SIG-M5 (cell line): ENCODE measurements at places on chromosomes 2 and 18.

GRCh38 chr18:34915046-34915445 is 126.2 kb upstream of the MAPRE2 start:
- no peak for DNase-seq

DNA sequence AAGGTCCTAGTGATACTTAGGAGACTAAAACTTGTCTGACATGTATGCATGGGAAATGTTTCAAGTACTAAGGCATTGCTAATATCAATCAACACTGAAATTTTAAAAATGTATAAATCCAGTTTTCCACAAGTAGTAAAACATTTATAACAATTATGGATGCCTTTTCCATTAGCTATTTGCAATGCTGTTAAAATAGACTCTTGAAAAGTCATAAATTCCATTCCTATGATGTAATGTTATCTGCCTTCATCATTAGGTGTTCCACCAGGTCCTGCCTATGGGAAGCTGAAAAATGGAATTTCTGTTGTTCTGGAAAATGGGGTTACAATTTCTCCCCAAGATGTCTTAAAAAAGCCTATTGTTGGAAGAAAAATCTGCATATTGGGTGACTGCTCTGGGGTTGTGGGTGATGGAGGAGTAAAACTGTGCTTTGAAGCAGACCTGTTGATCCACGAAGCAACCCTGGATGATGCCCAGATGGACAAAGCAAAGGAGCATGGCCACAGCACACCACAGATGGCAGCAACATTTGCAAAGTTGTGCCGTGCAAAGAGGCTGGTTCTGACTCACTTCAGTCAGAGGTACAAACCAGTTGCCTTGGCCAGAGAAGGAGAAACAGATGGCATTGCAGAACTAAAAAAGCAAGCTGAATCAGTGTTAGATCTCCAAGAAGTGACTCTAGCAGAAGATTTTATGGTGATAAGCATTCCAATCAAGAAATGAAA is 18.7 kb downstream of the ELAC1 start:
- no peak for DNase-seq

DNA sequence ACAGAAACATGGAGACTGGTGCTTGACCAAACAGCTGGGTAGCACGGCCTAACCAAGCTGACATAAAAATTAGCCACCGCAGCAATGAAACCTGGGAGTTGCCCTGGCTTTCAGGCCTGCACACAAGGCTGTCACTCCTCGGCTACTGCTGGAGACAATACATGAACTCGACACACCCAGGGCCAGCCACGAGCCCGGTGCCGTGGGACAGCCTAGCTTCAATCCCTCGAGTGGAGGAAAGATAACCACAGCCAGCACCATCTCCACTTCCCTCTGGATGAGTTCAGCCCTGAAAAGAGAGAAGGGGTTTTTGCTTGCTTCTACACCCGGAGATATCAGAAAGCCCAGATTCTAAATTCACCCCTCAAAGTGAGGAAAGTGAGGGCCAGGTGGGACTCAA is 78.0 kb downstream of the BCL2L11 start:
- no peak for DNase-seq

GRCh38 chr2:178277741-178278197 is 83.5 kb downstream of the OSBPL6 start:
- no peak for DNase-seq

DNA sequence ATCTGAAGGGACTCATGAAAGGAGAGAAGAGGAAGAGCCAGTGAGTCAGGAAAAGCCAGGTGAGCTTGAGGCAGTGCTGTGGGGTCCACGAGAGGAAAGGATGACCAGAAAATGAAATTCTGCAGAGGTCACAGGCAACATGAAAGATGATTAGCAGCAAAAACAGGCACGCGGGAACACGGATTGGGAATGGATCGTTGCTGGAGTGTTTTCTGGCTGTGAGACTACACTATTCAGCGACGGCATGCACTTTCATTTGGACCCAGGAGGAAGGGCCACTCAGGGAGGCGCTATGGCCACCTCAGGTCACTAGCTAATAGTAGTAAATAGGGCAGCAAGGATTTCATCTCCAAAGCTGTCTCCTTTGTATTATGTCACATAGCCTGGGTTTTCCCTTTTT is 44.8 kb downstream of the ZNF532 start:
- DNase-seq: no peak

- no peak for DNase-seq
These were observed 59.3 kb upstream of the RFX8 start for GRCh38 chr2:101534149-101534611.
